ENCODE measurements at places on chromosomes 13 and 19.

DNA sequence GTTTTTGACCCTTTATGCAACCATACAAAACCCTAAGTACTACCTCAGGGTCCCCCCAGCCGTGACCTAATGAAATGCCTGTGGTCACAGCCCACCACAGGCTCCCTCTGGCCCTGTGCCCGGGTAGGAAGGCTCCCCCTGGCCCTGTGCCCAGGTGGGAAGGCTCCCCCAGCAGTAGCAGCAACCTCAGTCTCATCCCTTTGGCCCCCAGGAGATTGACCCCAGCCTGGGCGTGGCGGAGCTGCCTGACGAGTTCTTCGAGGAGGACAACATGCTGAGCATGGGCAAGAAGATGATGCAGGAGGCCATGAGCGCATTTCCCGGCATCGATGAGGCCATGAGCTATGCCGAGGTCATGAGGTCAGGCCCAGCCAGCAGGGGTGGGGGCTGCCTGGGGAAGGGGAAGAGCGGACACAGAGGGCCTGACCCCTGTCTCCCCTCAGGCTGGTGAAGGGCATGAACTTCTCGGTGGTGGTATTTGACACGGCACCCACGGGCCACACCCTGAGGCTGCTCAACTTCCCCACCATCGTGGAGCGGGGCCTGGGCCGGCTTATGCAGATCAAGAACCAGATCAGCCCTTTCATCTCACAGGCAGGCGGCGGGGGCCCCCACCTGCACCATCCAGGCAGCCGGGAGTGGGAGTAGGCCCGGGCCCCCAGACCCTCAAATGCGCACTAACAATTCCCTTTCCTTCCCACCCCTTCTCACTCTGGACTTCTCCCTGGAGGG is 6.3 kb upstream of the BEST2 start:
- DNase-seq = no peak

DNA sequence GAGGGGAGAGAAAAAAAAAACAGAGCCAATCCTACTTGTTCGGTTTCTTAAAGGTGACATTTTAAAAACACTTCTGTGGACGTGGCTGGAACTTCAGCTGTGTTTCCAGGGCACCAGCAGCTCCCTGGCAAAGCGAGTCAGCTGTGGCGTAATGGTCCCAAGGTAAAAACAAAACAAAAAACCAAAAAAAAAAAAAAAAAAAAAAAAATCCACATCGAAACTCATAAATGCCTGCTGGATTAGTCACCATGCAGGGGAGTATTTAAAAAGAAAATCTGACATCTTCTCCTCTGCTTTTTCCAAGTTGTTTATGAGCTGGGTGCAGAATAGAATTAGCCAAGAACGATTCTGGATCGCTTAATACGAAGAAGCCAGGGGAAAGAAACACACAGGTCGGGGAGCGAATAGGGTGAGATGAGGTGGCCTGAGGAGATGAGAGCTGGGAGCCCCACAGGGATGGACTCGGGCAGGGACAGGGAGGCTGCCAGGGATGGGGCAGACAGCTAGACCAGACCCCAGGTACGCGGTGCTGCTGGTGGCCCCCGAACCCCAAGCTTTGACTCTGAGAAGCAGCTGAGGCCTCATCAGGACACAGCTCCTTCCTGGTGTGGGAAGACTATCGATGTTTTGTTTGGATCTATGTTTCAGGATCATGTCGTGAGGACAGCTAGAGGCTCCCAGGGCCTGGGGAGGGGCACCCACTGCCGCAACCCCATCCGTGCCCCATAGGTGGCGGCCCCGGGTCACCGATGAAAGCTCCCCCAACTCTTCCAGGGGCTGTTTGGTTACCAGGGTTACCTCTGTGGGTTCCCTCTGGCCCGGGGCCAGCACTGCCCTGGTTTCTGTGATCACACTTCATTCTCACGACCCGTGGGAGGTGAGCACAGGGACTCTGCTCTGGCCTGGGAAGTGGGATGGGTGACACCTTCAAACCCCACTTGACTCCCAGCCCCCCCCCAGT is 3.1 kb upstream of the CTXN1 start:
- peak; percentile 42 for DNase-seq

DNA sequence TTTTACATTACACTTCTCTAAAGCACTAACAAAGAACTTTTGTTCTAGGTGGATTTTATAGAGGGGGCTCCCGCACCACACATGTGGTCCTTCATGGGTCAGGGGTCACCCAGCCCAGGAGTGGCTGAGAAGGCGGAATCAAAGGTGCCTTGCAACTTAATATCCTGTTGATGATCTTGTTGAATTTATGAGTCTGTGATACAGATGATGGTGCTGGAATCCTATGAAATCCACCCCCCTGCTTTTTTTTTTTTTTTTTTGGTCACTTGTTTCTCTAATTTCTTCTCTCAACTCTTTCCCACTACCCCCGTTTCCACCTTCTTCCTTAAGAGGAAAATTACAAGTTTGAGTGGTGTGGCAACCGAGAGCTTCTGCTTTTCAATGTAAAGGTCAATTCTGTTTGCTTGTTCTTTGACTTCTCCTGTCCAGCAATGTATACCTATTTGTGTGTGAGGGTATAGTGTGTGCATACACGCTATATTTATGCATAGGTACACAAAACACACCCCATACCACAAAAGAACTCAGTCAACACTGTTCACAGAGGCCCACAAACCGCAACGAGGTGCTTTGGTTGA is 4.2 kb upstream of the ZIC2 start:
- no peak for DNase-seq

DNA sequence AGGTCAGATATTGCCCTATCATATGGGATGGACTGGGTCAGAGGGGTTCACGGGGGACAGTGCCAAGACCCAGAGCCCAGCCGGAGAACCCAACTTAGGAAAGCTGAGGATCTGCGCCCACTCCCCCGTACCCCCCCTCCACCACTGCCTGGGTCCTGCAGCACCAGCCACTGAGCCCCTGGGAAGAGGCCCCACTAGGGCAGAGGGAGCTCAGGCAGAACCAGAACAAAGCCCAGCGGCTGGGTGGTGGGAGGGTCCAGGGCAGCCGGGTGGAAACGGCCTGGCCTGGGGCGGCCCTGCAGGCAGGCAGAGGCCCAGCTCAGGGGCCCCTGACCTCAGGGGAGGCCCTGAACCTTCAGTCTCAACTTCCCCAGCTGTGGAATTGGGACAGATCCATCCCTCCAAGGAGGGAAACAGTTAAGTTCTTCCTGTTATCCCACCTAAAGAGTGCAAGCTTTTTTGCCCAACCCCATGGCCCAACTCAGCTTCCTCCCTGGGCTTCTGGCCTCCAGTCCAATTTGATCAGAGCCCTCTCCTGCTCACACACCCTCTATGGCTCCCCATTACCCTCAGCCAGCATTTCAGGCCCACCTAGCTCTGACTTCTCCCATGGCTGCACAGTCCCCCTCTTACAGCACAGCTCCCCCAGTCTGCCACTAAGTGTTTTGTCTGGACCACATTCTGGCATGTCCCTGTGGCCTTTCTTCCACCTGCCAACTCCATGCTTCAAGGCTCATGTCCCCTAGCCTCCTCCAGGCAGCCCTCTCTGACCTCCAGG is 3.1 kb downstream of the NR2F6 start:
- no peak for DNase-seq

DNA sequence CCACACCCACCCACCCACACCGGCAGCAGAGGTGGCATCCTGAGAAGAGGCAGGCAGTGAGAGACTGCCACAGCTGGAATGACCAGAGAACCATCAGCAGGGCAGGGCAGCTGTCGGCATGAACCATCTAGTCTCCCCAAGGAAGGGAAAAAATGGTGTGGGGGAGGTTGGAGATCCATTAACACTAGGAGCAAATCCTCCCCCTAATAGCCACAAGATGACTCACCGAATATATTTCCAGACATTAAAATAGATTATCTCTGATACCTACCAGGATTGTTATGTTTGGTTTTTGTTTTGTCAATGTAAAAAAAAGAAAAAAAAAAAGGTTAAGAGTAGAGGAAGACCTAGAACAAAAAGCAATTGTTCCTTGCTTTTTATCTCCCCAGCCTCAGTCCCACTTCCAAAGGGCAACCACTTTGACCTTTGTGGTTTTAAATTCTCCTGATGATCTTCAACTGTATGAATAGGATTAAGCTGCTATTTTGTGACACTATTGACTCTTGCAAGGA is 34.2 kb downstream of the THSD1 start:
- DNase-seq = no peak

DNA sequence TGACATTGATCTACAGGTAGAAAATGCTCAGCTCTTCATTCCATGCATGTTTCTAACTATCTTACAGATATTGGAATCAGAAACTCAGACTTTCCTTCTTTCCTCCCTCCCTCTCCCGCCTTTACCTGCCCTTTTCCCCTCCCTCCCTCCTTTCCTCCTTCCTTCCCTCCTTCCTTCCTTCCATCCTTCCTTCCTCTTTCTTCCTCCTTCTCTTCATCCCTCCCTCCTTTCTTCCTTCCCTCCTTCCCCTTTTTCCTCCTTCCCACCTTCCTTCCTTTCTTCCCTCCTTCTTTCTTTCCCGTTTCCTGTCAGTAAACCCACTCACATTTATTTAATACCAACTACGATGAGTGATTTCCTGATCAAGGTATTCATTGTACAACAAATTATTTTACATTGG is 113.4 kb upstream of the IRS2 start:
- no peak for DNase-seq

GRCh38 chr13:66216728-66217127 is 1013.4 kb downstream of the PCDH9 start:
- no peak for DNase-seq

- no peak for DNase-seq
These were observed 413.4 kb upstream of the PCDH9 start for GRCh38 chr13:67643516-67644055.

DNA sequence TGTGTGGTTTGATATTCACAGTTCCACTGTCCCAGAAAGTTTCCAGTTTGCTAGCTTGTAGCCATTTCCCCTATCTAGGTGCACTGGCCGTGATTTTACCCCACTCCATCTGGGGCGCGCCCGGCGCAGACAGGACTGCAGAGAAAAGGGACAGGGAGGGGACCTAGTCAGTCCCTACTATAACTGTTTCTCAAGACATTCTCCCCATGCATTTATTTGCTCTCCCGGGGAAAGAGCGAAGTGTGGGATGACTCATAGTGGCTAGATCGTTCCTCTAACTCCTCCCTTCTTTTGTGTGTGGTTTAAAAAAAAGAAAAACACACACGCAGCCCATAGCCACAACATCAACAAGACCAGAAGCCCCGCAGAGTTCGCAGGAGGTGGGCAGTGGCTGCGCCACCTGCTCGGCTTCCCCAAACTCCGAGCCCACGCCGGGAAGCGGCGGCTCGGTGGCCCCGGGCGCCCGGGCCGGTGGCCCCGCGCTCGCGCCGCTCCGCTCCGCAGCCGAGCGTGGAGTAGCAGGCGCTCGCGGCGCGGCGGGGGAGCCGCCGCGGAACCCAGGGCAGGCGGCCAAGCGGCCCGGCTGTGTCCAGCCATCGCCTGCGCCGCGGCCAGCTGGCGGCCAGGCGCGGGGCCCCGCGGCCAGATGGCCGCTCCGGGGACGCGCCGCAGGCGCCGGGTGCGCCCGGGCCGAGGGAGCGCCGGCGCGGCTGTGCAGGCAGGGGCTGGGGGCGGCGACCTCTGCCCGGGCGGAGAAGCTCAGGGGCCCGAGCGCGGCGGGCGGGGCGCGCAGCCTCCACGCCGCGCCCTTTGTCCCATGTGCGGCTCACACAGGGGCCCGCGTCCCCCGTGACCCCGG is 653 bp downstream of the TMTC4 start:
- peak; percentile 21 for DNase-seq

DNA sequence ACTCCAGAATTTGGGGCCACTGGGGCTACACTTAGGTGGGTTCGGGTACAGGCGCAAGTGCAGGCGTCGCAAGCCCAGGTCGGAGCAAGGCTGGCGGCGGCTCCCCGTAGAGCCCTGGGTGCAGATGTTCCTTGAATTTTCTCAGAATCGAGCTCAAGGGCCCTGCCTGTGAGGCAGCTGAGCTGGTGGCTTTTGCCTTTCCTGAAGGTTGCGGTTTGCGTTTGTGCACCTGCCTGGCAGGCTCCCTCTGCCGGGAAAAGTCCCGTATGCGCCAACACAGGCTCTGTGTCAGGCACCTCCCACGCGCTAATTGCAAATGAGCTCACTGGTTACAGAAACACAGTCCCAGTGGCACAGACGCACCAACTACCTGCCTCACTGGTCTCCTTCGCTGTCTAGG is 5.9 kb downstream of the DOHH start:
- DNase-seq = no peak

GRCh38 chr19:3346677-3347353 is 19.6 kb upstream of the NFIC start:
- no peak for DNase-seq

GRCh38 chr19:11964496-11964857 is 363 bp upstream of the ZNF763 start:
- DNase-seq = no peak

- no peak for DNase-seq
These were observed 209.6 kb downstream of the VWA8 start for GRCh38 chr13:41751277-41751676.

GRCh38 chr13:93955904-93956303 is 523.6 kb downstream of the DCT start:
- no peak for DNase-seq

DNA sequence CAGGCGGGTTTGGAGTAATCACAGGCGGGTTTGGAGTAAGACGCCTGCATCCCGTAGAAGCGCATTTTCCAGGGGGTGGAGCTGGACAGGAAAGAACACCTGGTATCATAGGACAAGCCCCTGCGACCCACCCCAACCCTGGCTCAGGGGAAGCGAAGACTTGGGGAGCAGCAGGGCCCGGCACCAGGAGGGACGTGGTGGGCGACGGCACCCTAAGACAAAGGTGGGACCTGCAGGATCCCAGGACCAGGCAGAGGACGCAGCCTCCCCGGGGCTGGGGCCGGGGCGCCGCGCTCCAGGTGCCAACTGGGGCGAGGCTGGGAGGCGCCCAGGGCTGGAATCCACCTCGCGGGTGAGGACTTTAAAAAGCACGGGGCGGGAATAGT is 520 bp downstream of the ZNF600 start:
- no peak for DNase-seq

DNA sequence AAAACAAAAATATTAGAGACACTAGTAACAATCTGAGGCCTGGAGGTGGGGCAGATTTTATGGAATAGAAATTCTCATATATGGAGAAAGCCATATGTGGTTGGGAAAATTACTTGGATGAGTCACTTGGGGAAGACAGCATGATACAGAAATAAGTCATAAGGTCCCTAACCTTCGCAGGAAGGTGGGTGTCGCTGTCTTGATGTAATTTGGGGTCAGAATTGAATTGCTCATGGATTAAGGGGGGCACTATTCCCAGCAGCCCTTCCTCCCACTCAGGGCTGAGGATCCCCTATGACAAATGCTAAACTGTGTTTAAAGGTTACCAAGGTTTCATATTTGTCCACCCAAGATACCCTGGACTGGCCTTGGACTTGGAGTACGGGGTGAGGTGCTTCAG is 5.0 kb downstream of the RDH8 start:
- no peak for DNase-seq
